HT1080 (cell line): ENCODE measurements at places on chromosomes 5 and 9. TPM values are rescaled to one million over a fixed set of nuclear protein-coding genes. Genes with fewer than 3 reads are reported as not detected.

DNA sequence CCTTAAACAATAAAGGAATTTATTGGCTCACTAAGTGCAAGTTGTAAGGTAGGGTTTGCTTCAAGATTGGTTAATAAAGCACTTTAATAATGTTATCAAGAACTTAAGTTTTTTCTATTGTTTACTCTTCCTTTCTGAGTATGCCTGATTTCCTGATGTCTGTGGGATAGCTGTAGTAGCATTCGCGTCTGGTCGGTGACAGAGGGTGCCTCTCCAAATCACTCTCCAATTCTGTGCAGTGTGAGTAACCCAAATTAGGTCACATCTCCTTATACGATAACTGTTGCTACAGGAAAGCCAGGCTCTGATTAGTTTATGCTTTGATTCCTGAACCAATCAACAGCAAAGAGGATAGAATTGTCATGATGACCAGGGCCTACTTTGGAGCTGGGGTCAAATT, 90.7 kb downstream of the CCDC192 start:
- DNase-seq: no peak

DNA sequence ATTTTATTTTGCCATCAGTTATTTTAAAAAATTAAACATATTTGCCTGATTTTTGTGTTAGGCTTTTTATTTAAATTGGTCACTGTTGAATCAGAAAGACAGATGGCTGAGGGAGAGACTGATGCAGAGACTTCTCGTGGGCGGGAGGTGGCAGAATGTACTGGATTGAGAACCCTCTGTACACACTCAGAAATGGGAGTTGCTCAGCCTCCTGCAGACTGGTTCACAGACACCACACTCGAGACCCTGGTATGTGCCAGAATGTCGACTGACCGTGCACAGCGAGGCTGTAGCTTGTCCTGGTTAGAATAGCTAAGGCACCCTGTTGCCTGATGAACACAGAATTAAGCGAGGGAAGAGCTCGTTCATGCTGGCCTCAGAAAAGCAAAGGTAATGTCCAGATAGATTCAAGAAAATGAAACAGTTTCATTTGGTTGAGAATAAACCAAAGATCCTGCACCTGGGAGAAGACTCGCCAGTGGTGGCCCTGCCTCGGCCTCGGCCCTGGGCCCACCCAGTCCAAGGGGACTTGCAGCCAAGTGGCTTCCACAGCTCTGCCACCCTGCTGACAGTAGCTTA, 71.3 kb upstream of the OTULINL start:
- DNase-seq: no peak

The MOCS2 gene
- 54.3 and 62.7 TPM in 2 replicates for total RNA-seq

The PAEP gene
- 15.7 and 17.5 TPM in 2 replicates for total RNA-seq

- no peak for DNase-seq
Measured at GRCh38 chr9:96139592-96140295, 162.2 kb downstream of the HSD17B3 start.

- peak; percentile 84 for DNase-seq
Measured at GRCh38 chr5:150065886-150066285, 20.5 kb downstream of the CSF1R start.

GRCh38 chr9:89304020-89304833, 6.8 kb upstream of the CKS2 start:
- DNase-seq: no peak

The KCNIP1 gene
- total RNA-seq: not detected in 2 replicates
